ENCODE measurements at places on chromosomes 2 and 18.

DNA sequence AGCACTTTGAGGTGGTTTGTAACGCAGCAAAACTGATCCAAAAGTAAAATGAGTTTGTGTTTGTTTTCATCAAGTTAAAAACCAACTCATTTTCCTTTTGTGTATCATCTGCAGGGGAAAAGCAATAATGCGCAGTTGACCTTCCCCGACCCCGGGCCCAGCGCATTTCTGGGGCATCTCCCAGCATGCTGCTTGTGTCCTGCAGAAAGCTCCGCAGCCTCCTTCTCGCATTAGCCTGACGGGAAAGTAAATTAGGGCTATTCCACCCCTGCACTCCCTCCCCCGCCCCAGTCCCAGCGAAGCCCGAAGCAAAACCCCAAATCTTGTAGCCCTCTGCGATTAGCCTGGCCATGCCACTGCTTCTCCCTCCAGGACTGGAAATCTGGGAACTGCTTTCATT is 82.0 kb upstream of the PPM1B start:
- no peak for DNase-seq

GRCh38 chr2:232876161-232876977 is 6.3 kb downstream of the SNORC start:
- no peak for DNase-seq

- peak; percentile 52 for DNase-seq
These were observed 54.5 kb downstream of the CFAP221 start for GRCh38 chr2:119598596-119599263.

DNA sequence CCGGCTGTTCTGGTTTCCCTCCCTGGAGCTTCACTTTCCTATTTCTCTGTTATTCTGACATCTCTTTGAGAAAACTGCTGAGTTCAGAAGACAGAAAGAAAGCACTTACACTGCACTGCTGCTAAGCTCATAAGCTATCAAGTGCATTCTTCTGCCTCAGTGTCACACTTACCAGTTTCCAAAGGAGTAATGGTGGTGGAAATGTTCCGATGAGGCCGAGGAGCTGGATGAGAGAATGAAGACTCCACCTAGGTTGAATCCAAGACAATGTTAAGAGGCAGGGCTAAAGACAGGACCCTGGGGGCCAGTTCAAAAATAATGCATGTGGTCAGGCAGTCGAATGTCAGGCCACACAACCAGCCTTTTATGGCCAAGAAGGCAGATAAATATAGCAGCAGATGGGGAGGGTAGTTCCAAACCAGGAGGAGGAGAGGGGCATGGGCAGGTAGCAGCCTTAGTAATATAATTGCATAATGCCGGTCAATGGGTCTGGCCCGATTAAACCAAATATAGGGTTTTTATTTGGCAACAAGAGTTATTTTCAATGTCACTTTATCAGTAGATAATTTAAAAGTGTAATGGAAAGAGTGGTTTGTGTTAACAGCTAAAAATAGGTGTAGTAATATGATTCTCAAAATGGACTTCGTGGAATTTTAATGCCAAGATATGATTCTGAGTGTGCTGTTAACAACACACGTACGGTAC is at the start of gene MYOM1:
MYOM1 (minus strand) TSS at position 338 of the 705 bp plus-strand sequence. CDS start 4,745 bp downstream, outside the sequence.
- no peak for DNase-seq

DNA sequence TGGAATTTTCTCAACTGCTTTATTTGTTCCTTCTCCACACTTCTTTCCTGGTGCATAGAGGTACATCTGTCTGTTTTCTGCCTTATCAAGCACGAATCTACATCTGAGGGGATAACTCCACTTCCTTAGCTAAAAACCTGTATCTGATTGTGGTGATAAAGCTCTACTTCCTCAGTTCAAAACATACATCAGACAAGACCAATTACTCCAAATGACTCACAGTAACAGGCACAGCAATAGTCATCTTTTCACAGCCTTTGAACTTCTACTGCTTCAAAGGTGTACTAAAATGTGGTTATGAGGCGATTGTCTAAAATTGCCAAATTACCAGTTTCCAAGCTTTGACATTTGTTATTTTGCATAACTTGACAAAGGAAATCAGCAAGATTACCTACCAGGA is 803.6 kb upstream of the ZEB2 start:
- DNase-seq = no peak

- DNase-seq = no peak
These were observed 3.1 kb upstream of the ZEB2 start for GRCh38 chr2:144522897-144523595.

DNA sequence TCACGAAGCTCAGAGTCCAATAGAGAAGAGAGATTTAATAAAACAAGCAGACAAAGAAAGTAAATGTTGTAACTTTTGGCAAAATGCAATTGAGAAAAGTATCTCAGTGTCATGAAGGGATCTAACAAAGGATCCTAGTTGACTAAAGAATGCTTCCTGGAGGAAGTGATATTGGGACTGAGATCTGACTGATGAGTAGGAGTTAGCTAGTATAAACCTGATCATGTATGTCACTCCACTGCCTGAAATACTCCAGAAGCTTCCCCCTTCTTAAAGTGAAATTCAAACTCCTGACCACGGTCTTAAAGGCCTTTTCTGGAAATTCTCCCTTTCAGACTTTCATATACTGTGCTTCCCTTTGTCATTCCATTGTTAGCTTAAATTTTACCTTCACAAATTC is 1102.4 kb upstream of the ZEB2 start:
- no peak for DNase-seq

- DNase-seq = no peak
These were observed 43.9 kb upstream of the NEMP2 start for GRCh38 chr2:190578158-190579057.

DNA sequence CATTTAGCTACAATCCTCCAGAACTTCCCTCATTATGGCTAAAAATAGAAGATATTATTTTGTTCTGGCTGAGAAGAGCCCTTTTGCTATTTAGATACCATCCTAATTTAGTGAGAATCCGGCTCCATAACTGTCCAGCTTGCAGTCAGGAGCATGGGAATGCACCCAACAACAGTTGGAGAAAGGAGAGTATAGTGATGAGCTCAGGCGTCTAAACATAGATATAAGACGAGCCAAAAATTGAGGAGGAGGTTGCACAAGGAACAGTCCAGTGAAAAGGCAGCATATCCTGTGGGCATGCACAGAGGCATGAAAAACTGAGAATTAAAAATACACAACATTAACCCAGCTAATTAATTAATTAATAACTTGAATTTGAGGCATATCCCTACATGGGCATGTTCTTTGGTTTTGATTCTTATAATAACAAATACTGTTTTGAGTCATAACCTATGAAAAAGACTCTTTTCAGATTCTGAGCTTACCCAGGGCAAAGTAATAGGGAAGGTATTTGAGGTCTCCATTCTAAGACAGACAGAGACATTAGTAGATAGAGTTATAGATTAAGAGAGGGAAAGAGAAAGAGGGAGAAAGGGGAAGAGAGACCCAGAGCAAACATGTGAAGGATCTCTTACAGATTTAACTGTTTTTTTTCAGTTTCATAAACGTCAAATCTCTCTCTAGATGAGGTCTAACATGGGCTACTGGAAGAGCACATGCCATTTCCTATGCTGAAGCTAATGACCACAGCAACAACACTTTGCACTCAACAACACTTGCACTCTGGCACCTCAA is 311.2 kb downstream of the OSR1 start:
- no peak for DNase-seq

DNA sequence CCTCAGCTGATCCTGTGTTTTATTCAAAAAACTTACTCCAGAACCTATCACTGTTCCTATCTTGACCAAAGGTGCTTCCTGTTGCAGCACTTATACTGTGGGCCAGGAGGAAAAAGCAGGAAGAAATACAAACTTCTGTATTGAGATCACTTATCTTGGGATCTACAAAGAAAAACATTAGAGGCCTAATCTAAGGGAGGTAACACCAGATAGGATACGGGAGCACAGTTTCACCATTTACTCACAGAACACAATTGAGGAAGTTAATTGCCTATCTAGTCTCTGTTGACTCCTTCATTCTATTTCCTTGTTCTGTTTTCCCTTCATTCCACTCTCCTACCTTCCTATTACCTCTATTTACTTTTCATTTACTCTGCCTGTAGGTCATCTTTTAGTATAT is 287.2 kb upstream of the LINC00305 start:
- DNase-seq = no peak

- DNase-seq = no peak
These were observed 244.9 kb downstream of the IRS1 start for GRCh38 chr2:226554701-226555100.

DNA sequence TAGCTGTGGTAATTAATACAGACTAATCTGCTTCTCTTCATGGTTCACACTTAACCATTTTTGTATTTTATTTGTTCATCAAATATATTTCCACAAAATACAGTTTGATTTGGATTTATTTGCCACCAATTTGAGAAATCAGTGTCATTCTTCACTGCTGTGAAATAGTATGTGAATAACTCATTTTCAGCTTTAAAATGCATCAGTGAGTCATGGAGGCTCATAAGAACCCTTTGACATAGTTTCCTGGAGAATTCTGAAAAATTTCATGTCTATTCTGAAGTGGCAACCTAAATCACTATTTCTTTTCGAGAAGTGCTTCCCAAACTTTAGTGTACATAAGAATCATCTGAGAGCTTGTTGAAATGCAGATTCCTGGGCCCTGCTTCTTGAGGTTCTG is 1026.7 kb upstream of the ACVR2A start:
- no peak for DNase-seq

- DNase-seq = no peak
These were observed 53.3 kb upstream of the B3GNT7 start for GRCh38 chr2:231342061-231342711.

GRCh38 chr2:138499684-138500083 is 1.9 kb upstream of the SPOPL start:
- DNase-seq = no peak

- DNase-seq = no peak
These were observed 818.8 kb downstream of the SLC4A3 start for GRCh38 chr2:220446106-220446712.

DNA sequence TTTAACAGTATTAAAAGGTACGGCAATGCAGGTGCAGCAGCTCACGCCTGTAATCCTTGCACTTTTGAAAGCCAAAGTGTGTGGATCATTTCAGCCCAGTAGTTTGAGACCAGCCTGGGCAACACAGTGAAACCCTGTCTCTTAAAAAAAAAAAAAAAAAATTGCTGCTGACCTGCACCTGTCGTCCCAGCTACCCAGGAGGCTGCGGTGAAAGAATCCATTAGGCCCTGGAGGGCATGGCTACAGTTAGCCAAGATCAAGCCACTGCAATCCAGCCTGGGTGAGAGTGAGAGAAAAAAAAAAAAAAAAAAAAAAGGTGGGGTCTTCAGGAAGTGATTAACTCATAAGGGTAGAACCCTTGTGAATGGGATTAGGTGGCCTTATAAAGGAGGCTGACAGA is 12.8 kb downstream of the CUL3 start:
- no peak for DNase-seq

- no peak for DNase-seq
These were observed 33.3 kb downstream of the BMP10 start for GRCh38 chr2:68837861-68838341.

- DNase-seq = no peak
These were observed 937.7 kb downstream of the TRIB2 start for GRCh38 chr2:13654416-13654815.

DNA sequence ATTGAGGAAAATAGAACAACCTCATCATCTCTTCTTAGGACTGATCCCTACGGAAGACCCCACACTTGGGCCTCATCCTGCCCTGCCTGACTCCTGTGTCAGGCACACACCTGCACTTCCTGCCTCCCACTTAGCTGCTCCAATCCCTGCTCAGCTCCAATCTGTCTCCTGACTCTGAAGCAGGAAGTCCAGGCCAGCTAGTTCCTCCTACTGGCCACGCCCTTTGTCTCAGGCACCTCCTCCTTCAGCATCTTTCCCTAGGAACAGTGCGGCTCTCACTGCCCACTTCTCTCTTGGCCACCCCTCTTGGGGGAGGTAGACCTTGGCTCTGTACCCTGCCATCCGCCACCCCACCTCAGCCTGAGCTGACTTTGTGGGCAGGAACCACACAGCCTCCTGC is 135.8 kb downstream of the CELF4 start:
- no peak for DNase-seq

GRCh38 chr2:55048508-55049042 is 1.7 kb downstream of the RTN4 start:
- peak; percentile 52 for DNase-seq

GRCh38 chr18:67788310-67789164 is 272.0 kb upstream of the DSEL start:
- no peak for DNase-seq

DNA sequence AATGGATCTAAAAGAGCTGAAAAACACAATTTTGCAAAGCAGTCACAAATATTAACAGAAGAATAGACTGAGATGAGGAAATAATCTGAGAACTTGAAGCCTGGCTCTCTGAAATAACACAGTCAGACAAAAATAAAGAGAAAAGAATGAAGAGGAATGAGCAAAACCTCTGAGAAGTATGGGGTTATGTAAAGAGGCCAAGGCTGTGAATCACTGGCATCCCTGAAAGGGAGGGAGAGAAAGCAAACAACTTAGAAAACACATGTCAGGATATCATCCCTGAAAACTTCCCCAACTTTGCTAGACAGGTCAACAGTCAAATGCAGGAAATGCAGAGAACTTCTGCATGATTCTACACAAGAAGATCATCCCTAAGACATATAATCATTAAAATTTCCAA is 73.5 kb upstream of the LHCGR start:
- DNase-seq = no peak

DNA sequence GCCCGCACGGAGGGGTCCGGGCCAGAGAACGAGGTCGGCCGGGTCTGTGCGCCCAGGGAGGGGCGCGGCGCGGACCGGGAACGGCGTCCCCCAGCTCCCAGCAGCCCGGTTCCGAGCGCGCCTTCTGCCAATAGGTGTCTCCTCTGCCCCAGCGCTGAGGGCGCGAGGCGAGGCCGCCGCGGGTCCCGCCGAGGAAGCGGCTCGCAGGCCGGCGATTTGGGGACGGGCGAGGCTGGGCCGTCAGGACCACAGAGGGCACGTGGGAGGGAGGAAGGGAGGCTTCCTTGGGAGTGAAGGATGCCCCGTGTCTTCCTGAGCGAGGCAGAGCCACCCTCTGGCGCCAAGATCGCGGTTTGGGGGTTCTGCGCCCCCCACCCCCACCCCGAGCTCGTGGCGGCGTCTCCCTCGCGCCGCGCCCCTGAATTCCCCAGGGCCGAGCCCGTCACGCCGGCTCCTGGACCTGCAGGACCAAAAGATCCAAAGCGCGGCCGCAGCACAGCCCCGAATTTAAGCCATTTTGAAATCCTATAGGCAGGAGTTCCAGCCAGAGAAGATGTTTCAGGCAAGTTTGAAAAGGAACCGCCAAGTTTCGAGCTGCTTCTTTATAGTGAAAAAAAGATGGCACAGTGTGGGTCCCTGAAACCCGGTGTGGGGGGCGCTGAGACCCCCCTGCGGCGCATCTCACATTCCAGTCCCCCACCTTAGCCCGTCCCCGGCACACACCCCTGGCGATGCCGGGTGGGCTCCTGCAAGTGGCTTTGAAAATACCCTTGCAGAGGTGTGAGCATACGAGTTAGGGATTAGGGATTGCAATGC is 909 bp downstream of the NFATC1 start:
- DNase-seq = no peak

- no peak for DNase-seq
These were observed 64.3 kb upstream of the RBMS1 start for GRCh38 chr2:160557903-160558302.

- no peak for DNase-seq
These were observed 82.2 kb upstream of the SLC1A4 start for GRCh38 chr2:64906853-64907536.
